ENCODE measurements at places on chromosomes 13 and 19.

DNA sequence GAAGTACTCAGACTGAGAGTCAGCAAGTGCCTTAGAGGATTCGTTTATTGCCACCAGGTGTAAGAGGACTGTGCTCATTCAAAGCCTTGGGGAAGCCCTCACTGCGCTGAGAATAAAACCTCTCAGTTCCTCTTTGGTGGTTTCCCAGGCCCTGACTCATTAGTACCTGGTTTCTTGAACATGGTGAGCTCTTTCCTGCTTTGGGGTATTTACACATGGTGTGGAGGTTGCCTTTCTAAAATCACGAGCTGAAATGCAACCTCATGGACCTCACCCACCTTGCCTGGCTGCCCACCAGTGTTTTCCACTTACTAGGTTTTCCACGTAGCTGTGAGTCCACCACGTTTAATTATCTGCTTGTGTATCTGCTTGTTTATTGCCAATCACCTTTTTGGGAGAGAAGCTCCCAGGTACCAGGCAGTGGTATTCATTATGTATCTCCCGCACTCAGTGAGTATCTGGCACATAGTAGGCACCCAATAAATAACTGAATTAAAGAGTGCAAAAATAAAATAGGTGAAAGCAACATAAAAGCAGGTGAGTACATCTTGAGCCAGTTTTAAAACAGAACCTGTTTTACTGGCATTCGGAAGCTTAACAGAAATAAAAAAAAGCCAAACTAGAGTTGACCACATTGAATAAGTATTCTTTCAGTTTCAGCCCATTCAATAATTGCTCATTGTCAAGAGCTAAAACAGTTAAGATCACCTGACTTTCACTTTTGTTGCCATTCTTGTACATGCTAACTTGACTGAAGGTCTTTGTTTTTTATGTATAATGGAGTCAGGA lies 533.0 kb downstream of the MYO16 start:
- DNase-seq = no peak

DNA sequence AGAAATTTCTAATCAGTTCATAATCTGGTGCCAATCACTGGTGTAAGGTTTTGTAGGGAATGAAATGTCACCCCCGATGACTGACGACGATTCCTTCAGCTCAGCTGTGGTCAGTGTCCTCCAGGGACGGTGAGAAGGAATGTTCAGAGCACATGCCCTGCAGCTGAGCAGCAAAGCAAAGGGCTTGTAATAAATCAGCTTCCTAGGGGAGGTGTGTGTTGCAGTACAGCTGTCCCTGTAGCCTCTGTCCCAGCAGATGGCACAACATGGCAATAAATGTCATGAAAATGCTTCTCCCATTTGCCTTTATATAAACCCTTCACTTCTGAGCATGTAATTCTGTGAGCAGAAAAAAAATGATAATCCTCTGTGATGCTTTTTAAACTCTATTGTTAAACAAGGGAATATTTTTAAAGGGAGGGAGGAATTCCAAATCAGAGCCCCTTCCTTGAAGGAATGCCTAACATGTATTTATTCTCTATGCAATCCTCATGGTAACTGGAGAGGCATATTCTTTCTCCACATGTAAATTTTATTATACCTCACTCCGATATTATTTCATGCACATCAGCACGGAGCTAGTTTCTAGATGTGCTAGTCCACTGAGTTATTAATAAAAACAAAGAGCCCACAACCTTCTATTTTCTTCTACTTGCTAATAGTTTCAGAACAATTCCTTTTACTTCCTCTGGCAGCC lies 102.5 kb downstream of the FAM216B start:
- DNase-seq = no peak

DNA sequence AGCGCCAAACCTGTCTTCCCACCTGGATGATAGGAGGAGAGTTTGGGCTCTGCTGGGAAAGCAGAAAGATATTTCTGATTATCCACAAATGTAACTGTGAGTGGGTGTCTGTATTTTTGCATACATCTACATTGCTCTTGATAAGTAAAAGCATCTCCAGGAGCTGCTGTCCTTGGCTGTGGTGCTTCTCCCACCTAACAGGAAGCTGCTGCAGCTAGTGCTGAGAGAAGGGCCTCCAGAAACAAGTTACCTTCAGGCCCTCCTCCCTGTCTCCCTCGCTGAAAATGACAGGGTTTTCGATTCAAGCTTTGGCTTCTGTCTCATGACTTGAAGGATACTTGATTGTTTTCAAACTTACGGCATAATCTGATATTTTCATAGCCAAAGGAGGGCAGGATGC lies 90.1 kb downstream of the FOXO1 start:
- DNase-seq = no peak

DNA sequence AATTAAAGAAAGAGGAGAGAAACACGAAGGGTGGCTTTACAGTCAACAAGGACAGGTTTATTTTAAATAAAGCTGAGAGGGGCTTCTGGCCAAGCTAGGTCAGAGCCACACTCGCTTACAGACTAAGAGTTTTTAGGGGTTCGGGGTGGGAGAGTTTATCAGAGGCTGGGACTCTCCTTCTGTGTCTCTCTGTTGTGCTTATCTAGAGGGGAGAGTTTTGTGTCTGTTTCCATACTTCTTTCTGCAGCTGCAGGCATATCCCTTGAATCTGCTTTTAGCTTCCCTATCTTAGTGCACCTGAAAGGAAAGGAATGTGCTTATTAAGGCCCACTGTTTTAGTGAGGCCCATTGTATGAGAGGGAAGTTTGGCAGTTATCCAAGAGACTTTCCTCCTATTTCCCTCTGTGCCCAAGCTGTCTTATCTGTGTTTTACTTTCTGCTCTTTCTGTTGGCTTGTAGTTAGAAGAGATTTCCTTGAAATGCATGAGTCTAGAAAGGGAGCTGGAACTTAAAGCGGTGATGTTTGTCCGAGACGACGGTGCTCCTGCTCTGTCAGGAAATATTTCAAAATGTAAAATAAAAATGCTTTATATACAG lies 275.3 kb downstream of the KCTD12 start:
- DNase-seq = no peak

DNA sequence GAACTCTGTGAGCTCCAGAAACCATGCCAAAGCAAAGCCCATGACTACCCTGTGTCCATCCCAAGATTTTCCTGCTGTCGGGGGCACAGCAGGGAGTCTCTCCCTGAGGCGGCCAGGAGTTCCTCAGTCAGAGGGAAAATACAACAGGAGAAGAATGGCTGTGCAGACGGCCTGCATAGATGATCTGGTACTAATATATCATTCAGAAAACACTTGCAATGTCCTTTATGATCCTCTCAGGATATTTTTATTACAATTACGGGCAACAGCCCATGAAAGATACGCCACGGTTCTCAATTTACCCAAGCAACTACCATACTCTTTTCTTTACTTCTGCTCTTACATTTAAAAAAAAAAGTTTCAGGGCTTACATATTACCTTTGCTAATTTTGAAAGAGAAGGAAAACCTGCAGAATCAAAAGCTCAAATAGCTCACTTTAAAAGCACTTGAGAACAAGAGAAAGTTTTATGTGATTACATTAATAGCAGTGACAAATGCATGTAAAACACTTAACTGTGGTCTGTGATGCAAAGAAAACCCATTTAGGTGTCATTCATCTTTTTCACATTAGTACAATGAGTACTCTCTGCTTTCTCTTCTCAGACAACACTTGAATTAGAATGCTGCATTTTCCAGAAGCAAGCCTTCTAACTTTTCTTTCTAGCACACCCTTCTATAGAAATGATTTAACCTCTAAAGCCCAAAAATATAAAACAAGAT lies 460.8 kb downstream of the KLF5 start:
- no peak for DNase-seq
